ENCODE measurements at places on chromosomes 6 and 20. TPM values are rescaled to one million over a fixed set of nuclear protein-coding genes. Genes with fewer than 3 reads are reported as not detected.

Gene SLC29A1
- 23.1 TPM for total RNA-seq

DNA sequence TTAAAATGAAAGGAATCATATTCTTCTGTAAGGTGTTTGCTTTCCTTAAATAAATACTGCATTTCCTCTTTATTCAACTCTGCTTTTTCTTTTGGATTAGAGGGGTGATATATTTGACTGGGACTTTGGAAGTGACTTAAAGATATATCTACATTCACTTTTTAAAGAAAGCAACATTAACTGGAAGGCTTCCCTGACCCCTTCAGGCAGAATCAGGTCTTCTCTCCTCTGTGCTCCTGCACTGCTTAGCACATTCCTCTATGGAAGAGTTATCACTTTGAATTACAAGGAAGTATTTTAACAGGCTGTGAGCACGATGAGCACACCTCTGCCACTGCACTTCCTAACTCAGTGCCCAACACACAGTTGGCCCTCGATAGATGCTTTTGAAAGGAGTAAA is 59.2 kb upstream of the POU3F2 start:
- no peak overlapping the region for H3K4me3 ChIP-seq
- no peaks in the 10 kb centered on the region for H3K27me3 ChIP-seq
- no peaks in the 10 kb centered on the region for H3K36me3 ChIP-seq
- no peak overlapping the region for H3K27ac ChIP-seq

- no peaks in the 10 kb centered on the region for H3K36me3 ChIP-seq
- no peaks in the 10 kb centered on the region for H3K27me3 ChIP-seq
- H3K4me3 ChIP-seq: no peak overlapping the region
- no peak overlapping the region for H3K27ac ChIP-seq
Observed at GRCh38 chr6:137630666-137631065, 136.5 kb upstream of the OLIG3 start.

- DNase-seq: peak; percentile 21
- no peaks in the 10 kb centered on the region for H3K36me3 ChIP-seq
- H3K4me3 ChIP-seq: no peak overlapping the region
- H3K27ac ChIP-seq: no peak overlapping the region
- no peaks in the 10 kb centered on the region for H3K27me3 ChIP-seq
- no peaks in the 10 kb centered on the region for H3K4me1 ChIP-seq
Observed at GRCh38 chr6:116444092-116444491, 17.1 kb upstream of the CALHM6 start.

GRCh38 chr20:32894711-32895355 is 36.1 kb downstream of the EFCAB8 start:
- no peak for DNase-seq
- no peak overlapping the region for H3K4me3 ChIP-seq
- no peaks in the 10 kb centered on the region for H3K36me3 ChIP-seq
- H3K27me3 ChIP-seq: peaks cover 5% of the 10 kb centered on the region
- H3K4me1 ChIP-seq: peaks cover 4% of the 10 kb centered on the region

DNA sequence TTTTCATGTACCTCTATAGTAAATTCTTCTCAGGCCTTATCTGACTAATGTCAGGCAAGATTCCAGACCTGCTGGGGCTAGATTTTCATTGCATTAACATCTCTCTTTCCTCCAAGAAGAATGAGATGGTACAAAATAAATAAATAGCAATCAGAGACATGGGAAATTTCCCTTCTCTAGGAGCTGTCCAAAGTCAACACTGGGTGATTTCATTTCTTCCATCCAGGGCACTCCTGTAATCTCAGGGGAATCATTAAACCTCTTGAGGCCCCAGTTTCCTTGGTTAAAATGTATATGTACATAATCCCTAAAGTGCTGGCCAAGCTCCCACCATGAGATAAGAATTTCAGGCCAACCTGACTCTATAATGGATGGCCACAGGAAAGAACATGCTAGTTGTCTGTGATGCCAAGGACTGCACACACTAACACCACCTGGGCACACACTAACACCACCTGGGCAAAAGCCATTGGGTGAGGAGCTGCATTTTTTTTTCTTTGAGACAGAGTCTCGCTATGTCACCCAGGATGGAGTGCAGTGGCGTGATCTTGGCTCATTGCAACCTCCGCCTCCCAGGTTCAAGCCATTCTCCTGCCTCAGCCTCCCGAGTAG is 912 bp downstream of the IL17F start:
- H3K36me3 ChIP-seq: no peaks in the 10 kb centered on the region
- no peak overlapping the region for H3K27ac ChIP-seq
- no peak overlapping the region for H3K4me3 ChIP-seq
- no peak for DNase-seq
- peaks cover 50% of the 10 kb centered on the region for H3K4me1 ChIP-seq

GRCh38 chr6:129598244-129599187 is 111.5 kb downstream of the ARHGAP18 start:
- H3K4me3 ChIP-seq: no peak overlapping the region
- peak; percentile 67 for DNase-seq
- H3K36me3 ChIP-seq: peaks cover 77% of the 10 kb centered on the region
- H3K27me3 ChIP-seq: no peaks in the 10 kb centered on the region
- peaks cover 26% of the 10 kb centered on the region for H3K4me1 ChIP-seq

DNA sequence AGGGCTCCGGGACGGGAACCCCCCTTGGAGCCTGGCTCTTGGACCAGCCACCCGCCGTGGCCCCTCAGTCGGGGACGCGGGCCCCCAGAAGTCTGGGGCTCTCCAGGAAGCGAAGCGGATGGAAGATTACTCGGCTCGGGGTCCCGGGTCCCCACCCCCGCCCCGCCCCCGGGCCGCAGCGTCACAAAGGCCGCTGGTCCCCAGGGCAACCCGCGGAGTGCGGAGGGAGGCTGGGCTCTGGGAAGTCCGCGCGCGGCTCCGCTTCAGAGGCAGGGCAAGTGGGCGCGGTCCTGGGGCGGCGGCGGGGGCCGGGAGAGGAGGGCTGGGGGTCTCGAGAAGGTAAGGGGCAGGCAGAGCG is at the start of gene FNDC11:
Gene FNDC11, plus strand, starts transcription at position 227 of the 358 bp plus-strand sequence. CDS start 1,505 bp downstream, outside the sequence.
- peaks cover 33% of the 10 kb centered on the region for H3K4me1 ChIP-seq
- no peak within 1 kb of the TSS for H3K4me3 ChIP-seq

Gene SPATA25
- total RNA-seq: 7.6 TPM

GRCh38 chr6:44470115-44470464 is 82.6 kb downstream of the CDC5L start:
- DNase-seq: no peak
- H3K27me3 ChIP-seq: peaks cover 40% of the 10 kb centered on the region
- H3K4me1 ChIP-seq: peaks cover 5% of the 10 kb centered on the region
- no peaks in the 10 kb centered on the region for H3K36me3 ChIP-seq
- no peak overlapping the region for H3K4me3 ChIP-seq

Gene AVP
- not detected for total RNA-seq

GRCh38 chr20:58043236-58044140 is 185.0 kb downstream of the ANKRD60 start:
- H3K27me3 ChIP-seq: peaks cover 59% of the 10 kb centered on the region
- no peaks in the 10 kb centered on the region for H3K4me1 ChIP-seq
- no peaks in the 10 kb centered on the region for H3K36me3 ChIP-seq
- no peak for DNase-seq
- no peak overlapping the region for H3K27ac ChIP-seq

DNA sequence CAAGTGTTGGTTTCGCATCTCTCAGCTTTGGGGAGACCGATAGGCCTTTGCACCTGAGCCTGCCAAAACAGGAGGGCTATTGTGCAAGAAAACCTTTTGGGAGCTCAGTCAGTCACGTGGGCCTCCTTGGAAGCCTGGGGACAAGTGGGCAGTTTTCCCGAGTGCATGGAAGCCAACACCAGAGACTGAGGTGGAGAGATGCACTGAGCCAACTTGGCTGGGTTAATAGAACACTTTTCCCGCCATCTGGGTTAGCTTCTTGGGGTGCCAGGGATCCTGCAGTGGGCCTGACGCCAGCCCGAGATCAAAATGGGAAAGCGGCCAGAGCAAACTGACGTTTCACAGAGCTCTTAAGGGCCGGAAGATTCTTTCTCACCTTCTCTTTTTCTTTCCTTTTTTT is 2.8 kb upstream of the OOEP start:
- H3K4me3 ChIP-seq: no peak overlapping the region
- no peaks in the 10 kb centered on the region for H3K36me3 ChIP-seq
- H3K4me1 ChIP-seq: peaks cover 6% of the 10 kb centered on the region
- no peaks in the 10 kb centered on the region for H3K27me3 ChIP-seq
- DNase-seq: no peak

GRCh38 chr6:132300323-132300949 is 100.8 kb downstream of the MOXD1 start:
- H3K27me3 ChIP-seq: no peaks in the 10 kb centered on the region
- no peak overlapping the region for H3K27ac ChIP-seq
- no peak overlapping the region for H3K4me3 ChIP-seq
- peak; percentile 37 for DNase-seq
- H3K4me1 ChIP-seq: no peaks in the 10 kb centered on the region
- no peaks in the 10 kb centered on the region for H3K36me3 ChIP-seq

- no peaks in the 10 kb centered on the region for H3K27me3 ChIP-seq
- H3K36me3 ChIP-seq: no peaks in the 10 kb centered on the region
Observed at GRCh38 chr20:56195946-56196345, 52.6 kb upstream of the MC3R start.

Gene ACAT2
- total RNA-seq: 534 TPM

DNA sequence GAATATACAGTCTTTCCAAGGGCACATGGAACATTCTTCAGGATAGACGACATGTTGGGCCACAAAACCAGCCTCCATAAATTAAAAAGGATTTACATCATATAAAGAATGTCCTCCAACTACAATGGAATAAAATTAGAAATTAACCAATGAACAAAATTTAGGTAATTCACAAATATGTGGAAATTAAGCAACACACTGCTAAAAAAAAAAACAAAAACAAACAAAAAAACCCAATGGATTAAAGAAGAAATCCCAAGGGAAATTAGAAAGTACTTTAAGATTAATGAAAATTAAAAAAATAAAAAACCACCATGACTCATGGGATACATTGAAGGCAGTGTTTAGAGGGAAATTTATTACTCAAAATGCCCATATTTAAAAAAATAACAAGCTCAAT is 21.4 kb upstream of the NT5E start:
- H3K36me3 ChIP-seq: no peaks in the 10 kb centered on the region
- H3K4me3 ChIP-seq: no peak overlapping the region
- no peak overlapping the region for H3K27ac ChIP-seq
- H3K4me1 ChIP-seq: peaks cover 7% of the 10 kb centered on the region

DNA sequence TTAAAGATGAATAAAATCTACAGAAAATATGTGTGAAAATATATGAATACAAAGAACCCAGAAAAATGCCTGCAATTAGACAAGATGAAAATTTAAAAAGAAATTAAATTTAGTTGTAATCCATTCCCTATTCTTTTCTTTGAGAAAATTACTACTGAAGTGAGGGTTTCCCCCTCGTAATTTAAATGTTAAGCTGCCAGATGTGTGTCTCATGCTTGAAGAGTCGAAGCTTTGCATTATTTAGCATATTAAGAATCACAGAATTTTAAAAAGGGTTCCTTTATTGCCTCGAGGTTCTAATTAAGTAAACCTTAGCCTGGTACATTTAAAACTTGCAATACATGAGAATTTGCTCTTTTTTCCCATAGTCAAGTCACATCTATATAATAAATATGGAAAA is 630.1 kb downstream of the TFAP2A start:
- no peaks in the 10 kb centered on the region for H3K27me3 ChIP-seq
- H3K36me3 ChIP-seq: no peaks in the 10 kb centered on the region
- H3K4me3 ChIP-seq: no peak overlapping the region
- no peak overlapping the region for H3K27ac ChIP-seq
- DNase-seq: no peak
- H3K4me1 ChIP-seq: no peaks in the 10 kb centered on the region

Gene CD24
- 11.3 TPM for total RNA-seq

GRCh38 chr6:77133031-77133430 is 330.3 kb downstream of the HTR1B start:
- no peak overlapping the region for H3K4me3 ChIP-seq
- H3K36me3 ChIP-seq: no peaks in the 10 kb centered on the region
- H3K27me3 ChIP-seq: no peaks in the 10 kb centered on the region
- no peaks in the 10 kb centered on the region for H3K4me1 ChIP-seq
- H3K27ac ChIP-seq: no peak overlapping the region
- DNase-seq: no peak

Gene OPN5
- not detected for total RNA-seq

- H3K27ac ChIP-seq: peak overlapping the region; percentile 28
- H3K4me3 ChIP-seq: no peak overlapping the region
- peaks cover 6% of the 10 kb centered on the region for H3K36me3 ChIP-seq
- peak; percentile 68 for DNase-seq
Observed at GRCh38 chr6:3438190-3439167, 18.4 kb downstream of the SLC22A23 start.

Measured in HepG2 (cell line).